ENCODE measurements at places on chromosomes 2 and 18. TPM values are rescaled to one million over a fixed set of nuclear protein-coding genes. Genes with fewer than 3 reads are reported as not detected.
A peak's percentile ranks its signal among the peaks of the same experiment; 100 is the strongest.

DNA sequence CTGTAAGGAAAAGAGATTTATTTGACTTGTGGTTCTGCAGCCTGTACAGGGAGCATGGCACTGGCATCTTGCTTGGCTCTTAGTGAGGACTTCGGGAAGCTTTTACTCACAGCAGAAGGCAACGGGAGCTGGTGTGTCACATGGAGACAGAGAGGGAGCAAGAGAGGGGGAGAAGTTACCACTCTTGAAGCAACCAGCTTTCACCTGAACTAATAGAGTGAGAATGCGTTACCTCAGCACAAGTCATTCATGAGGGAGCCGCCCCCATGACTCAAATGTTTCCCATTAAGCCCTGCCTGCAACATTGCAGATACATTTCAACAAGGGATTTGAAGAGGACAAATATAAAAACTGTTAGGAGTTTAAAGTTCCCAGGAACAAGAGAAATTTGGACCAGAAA lies 190.0 kb downstream of the CYRIA start:
- no peak for DNase-seq

- DNase-seq = no peak
Observed at GRCh38 chr18:58373481-58373880, 255.4 kb downstream of the ALPK2 start.

DNA sequence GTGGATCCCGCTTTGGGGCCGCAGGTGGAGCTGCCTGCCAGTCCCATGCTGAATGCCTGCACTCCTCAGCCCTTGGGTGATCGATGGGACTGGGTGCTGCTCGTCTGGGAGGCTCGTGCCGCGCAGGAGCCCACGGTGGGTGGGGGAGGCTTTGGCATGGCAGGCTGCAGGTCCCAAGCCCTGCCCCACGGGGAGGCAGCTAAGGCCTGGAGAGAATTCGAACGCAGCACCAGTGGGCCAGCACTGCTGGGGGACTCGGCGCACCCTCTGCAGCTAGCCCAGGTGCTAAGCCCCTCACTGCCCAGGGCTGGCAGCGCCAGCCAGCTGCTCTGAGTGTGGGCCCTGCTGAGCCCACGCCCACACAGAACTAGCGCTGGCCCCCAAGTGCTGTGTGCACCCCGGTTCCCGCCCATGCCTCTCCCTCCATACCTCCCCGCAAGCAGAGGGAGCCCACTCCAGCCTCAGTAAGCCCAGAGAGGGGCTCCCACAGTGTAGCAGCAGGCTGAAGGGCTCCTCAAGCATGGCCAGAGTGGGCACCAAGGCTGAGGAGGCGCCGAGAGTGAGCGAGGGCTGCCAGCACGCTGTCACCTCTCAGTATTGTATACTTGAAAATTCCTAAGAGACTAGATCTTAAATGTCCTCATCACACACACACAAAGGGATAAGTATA lies 1654.2 kb upstream of the SLC39A10 start:
- DNase-seq = peak; percentile 66

The EMILIN2 gene
- 31.9 TPM for total RNA-seq

The GALM gene
- total RNA-seq = 13.4 TPM

The SLC9A4 gene
- total RNA-seq = not detected

The CD207 gene
- total RNA-seq = not detected
